ENCODE measurements at places on chromosomes 7 and 10. TPM values are rescaled to one million over a fixed set of nuclear protein-coding genes. Genes with fewer than 3 reads are reported as not detected.

DNA sequence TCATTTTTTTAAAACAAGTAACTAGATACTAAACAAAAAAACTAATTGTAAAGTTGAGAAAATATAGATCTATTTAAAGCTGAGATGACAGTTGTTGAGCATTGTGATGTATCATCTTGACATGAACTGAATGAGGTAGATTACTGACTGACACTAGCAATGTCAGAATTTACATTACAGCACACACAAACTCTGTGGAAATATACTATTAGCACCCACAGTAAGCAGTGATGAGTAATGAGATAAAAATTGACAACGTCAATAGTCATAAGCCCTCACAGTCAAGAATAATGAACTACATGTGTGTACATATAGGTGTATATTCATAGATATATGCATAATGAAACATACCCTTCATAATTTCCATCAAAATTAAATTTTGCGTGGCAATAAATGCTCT lies 368.4 kb downstream of the TFEC start:
- no peak for DNase-seq

DNA sequence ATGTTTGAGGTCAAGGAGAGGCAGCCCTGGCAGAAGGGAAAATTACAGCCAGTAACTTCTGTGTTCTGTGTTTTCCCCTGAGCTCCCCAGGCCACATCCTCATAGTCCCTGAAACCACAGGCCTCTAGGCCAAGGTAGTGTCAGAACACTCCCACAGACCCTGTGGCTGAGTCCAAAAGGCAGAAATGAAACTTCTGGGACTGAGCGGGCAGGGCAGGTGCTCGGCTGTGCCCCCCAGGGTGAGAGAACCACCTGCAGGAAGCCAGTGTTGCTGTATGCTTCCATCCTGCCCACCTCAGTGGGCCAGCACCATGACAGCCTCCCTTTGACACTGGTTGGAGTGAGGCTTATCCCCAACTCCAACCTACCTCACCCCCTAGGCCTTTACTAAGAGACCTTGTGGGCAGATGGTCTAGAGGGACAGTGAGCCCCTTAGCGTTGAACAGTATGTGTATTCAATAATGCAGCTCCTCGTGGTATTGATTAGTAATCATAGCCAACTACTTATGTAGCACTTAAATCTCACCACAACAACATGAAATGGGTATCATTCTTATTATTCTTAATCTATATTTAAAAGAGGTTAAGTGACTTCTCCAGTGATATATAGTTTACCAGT lies 30.3 kb downstream of the PIK3CG start:
- no peak for DNase-seq

DHX32 gene
- total RNA-seq: 8.0 TPM

ZCCHC24 gene
- 1.9 TPM for total RNA-seq
